ENCODE measurements at places on chromosomes 11 and 22.
A peak's percentile ranks its signal among the peaks of the same experiment; 100 is the strongest.

- DNase-seq, result no peak
These were observed 16.0 kb downstream of the LRRC55 start for GRCh38 chr11:57197762-57198161.

- DNase-seq, result peak; percentile 53
These were observed 40.8 kb downstream of the TBC1D22A start for GRCh38 chr22:46803031-46803880.

DNA sequence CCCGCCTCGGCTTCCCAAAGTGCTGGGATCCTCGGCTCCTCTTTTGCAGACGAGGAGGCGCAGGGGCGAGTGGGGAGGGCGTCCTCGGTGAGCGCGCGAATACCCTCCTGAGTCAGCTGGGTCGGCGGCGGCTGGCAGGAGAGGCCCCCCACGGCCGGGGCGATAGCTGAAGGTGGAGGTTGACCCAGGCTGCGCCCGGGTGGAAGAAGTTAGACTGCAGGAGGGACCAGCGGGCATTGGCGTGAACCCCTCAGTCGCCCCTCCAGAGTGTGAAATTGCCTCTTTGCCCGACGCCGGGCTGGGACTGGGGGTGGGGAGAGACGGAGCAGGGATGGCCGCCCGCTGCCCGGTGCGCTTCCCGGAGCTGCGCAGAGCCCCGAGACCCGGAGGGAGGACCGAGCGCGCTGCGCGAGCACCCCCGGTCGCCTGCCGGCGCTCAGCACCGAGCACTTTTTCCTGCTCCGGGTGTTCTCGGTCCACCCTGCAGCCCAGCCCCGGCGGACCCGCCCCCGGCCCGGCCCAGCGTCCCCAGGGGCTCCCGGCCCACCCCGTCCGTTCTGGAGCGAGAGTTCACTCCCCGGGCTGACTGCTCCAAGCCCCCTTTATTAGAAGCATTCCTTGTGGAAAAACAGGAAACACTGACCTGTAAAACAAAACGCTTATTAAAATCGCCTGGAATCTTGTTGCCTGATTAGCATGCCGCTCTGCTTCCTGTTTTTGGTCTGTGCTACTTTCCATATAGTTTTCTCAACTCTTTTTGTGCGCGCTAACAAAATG, 13.7 kb upstream of the CPT1A start:
- no peak for DNase-seq

GRCh38 chr11:117179048-117179999, 781 bp downstream of the SIDT2 start:
- peak; percentile 18 for DNase-seq

DNA sequence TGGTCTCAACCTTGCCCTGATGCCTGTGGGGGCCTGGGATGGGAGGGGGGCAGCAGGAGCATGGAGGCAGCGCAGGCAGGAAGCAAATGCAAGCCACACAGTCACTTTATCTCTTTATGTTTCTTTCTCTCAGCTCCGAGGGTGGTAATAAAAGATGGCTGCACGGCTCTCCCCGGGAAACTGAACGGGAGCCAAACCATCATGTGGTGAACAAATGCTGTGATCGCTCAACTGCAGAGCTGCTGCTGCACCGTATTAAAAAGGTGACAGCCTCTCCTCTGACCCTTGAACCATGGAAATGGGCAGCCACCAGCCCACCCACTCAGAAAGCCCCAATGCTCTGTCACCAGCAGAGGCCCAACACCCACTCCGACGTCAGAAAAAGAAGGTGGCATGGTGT, 110.0 kb downstream of the TIMP3 start:
- no peak for DNase-seq

DNA sequence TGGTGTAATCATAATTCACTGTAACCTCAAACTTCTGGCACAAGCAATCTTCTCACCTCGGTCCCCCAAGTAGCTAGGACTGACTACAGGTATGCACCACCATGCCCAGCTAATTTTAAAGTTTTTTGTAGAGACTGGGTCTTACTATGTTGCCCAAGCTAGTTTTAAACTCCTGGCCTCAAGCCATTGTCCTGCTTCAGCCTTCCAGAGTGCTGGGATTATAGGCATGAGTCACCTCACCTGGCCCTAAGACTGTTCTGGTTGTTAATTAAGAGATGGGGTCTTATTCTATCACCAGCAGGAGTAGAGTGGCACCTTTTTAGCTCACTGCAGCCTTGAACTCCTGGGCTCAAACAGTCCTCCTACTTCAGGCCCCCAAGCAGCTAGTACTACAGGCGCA, 52.0 kb upstream of the DEPDC7 start:
- no peak for DNase-seq

DNA sequence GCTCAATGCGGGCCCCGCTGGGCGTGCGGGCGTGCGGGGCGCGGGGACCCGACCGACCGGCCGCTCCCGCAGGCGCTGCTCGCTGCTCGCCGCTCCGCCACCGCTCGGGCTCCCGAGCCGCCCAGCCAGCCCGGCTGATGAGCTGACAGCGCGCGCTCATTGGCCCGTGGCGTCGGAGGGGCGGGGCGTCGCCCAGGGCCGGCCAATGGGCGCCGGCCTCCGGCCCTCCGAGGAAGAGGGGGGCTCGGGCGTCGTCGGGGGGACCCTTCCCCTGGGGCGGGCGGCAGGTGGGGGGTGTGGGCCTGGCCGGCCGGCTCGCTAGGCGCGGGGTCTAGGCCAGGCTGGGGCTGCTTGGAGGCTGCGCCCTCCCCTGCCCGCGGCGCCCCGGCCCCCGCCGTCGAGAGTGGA, at the start of gene SCUBE1:
Gene SCUBE1, minus strand, starts transcription at position 111 of the 408 bp plus-strand sequence. CDS start 111 bp downstream, outside the sequence.
- DNase-seq, result no peak

DNA sequence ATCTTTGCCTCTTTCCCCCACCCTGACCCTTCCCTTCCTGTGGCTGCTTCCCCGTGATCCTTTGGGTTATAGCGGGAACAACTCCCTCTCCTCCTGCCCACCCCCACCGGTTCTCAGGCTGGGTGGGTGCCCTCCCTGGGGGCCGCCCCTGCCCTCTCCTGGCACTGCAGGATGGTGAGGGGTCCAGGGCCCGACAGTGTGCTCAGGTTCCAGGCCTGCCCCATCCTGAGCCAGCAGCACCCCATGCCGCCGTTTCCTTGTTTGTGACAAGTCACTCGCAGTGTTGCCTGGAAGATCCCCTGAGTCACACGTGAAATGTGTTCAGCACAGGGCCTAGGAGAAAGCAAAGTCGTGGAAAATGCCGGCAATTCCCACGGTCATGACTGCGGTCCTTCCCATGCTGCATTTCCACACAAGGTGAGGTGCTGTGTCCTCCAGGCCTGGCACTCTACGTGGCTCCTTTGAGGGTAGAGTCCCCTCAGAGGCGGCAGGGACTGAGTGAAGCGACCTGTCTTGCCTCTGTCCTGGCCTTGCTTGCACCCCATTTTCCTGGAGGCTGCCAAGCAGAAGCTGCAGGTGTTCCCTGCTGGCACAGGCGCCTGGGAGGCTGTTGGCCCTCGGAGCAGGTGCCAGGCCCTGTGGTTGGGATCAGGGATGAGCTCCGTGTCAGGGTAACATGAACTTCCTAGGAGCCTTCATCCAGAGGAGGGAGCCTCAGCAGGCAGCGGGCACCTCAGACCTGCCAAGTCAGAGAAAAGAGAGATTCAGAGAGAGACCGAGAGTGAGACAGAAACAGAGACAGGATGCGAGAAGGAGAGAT, 80.5 kb upstream of the LINC01488 start:
- DNase-seq, result no peak

GRCh38 chr22:25352294-25352680, 132.8 kb downstream of the CRYBB2 start:
- no peak for DNase-seq

DNA sequence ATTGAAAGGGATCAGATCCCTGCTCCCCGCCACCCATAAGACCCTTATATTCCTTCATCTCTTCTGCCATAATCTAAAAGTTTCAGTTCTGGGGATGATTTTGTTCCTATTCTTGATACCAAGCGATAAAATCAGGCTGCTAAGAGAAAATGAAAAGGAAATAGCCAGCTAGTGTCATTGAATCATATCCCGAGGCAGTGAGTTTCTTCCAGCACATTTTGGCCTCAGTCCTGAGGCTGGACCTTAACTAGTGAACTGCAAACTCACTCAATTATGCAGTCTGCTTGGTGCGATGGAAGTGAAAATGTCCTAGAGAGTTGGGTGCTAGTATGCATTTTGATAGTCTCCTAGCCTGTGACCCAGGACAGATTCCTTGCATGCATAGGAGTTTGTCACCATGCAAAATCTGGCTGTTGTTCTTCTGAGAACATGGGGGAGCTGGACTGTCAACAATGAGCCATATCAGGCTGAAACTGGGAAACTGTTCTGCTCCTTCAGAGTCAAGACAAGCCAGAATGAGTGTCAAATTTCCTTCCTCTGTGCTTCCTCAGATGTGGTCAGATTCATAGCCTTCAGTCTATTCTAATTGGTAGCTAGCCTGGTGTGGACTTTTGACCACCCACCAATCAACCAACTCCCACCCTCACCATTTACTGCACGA, 102.9 kb downstream of the CCDC81 start:
- DNase-seq, result no peak

DNA sequence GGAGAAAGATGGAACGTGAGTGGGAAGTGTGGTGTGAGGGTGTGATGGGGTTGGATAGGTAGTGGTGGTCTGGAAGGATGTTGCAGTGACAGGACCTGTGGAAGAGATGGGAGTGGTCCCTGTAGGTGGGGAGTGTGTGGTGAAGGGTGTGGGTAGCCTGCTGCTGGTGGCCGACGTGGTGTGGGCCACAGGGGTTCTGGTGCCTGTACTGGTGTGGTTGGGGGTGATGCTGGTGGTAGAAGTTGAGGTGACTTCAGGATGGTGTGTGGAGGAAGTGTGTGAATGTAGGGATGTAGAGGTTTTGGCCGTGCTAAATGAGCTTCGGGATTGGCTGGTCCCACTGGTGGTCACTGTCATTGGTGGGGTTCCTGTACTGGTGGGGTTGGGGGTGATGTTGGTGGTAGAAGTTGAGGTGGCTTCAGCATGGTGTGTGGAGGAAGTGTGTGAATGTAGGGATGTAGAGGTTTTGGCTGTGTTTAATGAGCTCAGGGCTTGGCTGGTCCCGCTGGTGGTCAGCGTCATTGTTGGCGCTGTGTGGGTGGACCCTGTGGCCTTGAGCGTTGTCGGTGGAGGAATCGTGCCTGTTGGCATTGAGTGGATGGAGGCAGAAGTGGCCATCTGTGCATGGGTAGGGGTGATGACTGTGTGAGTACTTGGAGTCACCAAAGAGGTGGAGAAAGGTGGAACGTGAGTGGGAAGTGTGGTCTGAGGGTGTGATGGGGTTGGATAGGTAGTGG, 19.1 kb downstream of the MUC6 start:
- no peak for DNase-seq
